Kidney epithelial cell (primary cell): ENCODE measurements at places on chromosomes 5 and 9. TPM values are rescaled to one million over a fixed set of nuclear protein-coding genes. Genes with fewer than 3 reads are reported as not detected.

- DNase-seq, result no peak
Measured at GRCh38 chr9:107742531-107743309, 253.2 kb upstream of the KLF4 start.

Gene SLC6A3
- total RNA-seq, result not detected in 2 replicates

Gene IFNA21
- not detected in 2 replicates for total RNA-seq

Gene COL5A1
- 87.7 and 92.6 TPM in 2 replicates for total RNA-seq
